GM10248 (cell line): ENCODE measurements at places on chromosomes 1 and 21.
A peak's percentile ranks its signal among the peaks of the same experiment; 100 is the strongest.

- DNase-seq: no peak
Measured at GRCh38 chr1:182939413-182939812, 13.6 kb downstream of the SHCBP1L start.

DNA sequence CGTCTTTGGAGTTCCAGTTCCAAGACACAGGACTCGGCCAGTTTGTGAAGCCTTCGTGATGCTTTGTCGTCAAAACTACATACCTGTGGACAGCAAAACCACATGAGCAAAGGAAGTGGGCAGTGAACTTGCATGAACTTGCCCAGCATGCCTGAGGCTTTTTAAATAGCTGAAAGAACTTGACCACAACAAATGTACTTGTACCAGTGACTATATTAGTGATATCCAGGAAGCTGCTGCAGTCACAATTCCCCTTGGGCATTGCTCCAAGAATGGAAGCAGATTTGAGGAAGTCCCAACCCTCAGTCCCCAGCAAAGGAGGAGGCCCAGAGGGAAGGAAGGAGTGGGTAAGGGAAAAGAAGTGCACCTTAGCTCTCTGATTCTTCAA, 2.6 kb downstream of the FUCA1 start:
- peak; percentile 37 for DNase-seq

DNA sequence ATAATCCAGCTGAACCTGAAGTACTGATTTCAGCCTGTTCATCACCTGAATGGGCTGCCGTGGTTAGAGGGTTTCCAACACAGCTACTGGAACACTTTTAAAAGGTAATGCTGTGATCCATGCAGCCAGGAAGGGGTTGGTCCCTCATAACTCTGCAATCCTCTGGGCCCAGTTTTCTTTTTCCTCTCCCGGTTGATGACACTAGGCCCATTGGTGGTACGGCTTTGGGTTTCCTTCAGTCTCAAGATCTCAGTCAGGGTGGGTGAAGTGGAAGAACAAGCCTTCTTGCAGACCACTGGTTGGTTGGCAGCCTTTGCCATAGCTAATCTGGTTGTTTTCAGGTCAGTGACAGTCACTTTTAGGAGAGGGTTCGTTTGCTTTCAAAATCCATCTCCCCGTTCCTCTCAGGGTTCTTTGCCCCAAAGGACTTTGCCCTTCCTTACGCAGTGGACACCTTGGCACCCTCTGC, 502 bp upstream of the SLC35A3 start:
- peak; percentile 35 for DNase-seq

DNA sequence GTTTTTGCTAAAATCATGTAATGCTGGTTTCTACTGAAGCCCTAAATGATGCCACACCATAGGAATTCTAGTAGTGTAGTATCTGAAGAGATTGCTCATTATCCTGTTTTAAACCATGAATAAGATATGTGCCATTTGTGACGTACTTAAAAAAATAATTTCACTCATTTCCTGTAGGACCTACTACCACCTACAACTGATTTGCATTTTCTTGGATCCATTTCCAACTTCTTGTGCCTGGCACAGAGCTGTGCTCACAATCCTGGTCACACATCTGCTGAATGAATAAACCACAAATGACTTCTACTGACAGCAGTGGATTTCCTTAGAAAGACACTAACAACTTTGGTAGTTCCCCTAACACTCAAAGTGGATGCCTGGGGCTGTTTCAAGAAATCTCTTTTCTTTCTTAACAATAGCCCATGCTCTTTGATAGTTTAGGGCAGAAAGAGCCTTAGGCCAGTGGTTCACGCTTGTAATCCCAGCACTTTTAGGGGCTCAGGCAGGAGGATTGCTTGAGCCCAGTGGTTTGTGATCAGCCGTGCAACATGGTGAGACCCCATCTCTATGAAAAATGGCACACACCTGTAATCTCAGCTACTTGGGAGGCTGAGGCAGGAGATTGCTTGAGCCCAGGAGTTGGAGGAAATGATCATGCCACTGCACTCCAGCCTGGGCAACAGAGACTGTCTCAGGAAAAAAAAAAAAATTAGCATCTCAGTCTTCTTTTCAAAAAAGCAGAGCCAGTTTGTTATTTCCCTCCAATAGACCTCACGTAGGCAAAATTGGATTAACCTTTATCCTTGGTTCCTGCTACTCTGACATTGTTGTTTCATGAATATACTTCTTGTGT, 13.0 kb upstream of the BATF3 start:
- DNase-seq: no peak

- DNase-seq: no peak
Measured at GRCh38 chr21:44931501-44932407, 8.1 kb upstream of the SLX9 start.

DNA sequence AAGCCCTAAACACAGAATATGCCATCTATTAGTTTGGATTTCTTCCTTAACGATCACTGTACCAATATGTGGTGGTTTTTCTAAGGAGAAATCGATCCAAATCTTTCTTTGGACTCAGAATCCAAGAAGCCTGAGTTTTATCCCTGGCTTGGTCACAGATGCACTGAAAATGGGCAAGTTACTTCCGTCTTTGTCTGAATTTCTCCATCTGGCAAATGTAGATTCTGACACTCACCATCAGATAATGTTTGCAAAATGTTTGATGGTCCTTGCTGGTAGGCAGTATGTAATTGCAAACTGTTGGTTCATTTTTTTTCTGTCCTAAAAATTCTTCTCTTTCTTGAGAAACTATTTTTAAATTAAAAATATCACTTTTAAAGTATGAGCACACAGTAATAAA, 115.0 kb downstream of the TSEN15 start:
- no peak for DNase-seq

DNA sequence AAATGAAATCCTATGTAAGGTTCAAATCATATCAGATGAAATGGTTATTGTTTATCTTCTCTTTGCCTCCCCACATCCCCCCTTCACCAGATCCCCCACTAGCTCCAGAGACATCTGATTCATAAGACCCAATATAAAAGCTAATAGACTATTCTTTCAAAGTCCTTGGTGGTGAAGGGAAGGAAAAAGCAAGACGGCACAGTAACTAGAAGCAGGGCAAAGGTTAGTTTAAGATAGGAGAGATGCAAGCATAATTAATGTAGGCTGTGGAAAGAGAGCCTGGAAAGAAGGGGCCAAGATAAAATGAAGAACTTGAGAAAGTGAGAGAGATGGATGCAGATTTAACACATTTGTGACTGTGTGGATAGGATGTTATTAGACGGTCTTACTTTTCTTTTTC, 33.8 kb downstream of the BTG3 start:
- DNase-seq: no peak

DNA sequence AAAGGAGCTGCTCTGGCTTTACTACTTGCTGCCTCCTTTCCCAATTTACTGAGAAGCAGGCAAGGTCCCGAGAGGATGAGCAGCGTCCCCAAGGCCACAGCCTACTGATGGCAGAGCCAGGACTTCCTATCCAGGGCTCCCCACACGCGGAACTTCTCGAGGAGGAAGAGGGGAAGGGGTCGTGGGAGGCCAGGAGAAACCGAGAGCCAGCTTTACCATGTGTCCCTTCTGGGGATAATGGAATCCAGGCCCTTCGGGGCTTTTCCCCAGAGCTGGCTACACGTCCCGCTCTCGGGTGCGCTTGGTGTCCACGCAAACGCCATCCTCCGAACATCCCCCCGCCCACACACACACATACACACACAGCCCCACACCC, 4.3 kb upstream of the CCN1 start:
- DNase-seq: no peak

GRCh38 chr1:47921935-47922415, 75.2 kb downstream of the TRABD2B start:
- no peak for DNase-seq

- peak; percentile 82 for DNase-seq
Measured at GRCh38 chr1:212794561-212795014, 2.9 kb downstream of the TATDN3 start.

GRCh38 chr1:94806441-94806871, 13.7 kb upstream of the SLC44A3 start:
- DNase-seq: no peak
